ENCODE measurements at places on chromosomes 13 and 19. TPM values are rescaled to one million over a fixed set of nuclear protein-coding genes. Genes with fewer than 3 reads are reported as not detected.
A peak's percentile ranks its signal among the peaks of the same experiment; 100 is the strongest.

DNA sequence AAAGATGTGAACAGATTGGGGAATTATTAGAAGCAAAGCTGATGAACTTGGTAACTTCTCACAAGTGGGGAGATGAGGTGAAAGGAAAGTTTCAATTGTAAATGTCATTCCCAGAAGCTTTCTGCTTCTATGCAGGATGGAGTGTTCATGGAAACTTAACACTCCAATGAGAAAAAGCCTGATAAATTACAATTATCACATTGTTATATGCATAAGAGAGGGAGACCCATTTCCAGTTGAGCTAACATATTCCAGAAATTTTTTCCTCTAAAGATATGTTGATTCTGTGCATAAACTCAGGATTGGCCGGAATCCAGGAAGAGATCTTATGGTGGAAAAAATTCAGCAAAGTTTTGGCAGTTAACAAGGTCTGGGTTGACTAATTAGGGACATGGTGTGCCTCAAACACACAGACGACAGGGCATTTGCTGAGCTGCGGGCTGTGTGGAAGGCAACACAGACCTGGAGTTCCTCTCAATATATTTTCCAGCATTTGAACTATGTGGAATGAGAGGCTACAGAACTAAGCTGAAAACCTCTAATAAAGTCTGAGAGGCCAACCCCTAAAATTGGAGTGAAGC lies 64.9 kb upstream of the FGF14 start:
- no peak for DNase-seq

DNA sequence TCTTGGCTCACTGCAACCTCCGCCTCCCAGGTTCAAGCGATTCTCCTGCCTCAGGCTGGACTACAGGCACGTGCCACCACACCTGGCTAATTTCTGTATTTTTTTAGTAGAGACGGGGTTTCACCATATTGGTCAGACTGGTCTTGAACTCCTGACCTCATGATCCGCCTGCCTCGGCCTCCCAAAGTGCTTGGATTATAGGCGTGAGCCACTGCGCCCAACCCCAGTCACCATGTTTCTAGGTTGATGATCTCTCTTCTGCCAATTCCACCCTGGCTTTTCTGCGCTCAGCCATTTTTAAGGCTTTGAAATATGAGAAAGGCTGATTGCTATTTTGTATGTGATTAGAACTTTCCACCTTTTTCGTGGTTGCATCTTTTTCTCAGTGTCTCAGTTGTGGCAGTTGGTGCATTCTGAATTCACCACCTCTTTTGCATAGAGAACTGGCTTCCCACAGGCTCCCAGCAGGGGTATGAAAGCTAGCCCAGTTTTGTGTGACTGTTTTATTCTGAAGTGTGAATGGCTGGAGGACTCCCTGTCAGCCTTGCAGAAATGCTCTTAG lies 15.5 kb downstream of the CEACAM1 start:
- no peak for DNase-seq

GRCh38 chr13:85288698-85289097 lies 510.5 kb downstream of the SLITRK6 start:
- no peak for DNase-seq

DNA sequence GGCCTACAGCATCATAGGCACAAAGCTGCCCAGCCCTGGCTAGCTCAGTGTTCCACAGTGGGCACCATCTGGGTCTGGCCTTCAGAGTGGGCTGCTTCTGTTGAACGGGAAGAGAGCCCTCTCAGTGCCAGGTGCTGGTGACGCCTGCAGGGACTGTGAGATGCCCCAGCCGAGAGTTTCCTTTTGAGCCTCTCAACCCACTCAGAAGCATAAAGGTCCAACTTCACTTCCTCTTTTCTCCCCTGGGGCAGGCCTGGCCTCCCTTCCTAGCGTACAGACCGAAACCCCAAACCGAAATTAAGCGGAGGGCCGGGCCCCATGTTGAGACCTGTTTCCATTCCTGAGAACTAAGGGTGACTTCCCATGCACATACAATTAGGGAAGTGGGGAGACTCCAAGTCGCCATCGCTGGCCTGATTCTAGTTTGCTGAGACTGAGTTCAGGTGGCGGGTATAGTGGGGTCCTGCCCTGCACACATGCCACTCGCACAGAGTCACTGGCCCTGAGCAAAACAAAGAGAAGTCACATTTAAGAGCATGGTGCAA lies 6.9 kb downstream of the RAB8A start:
- peak; percentile 57 for DNase-seq

GRCh38 chr13:44575741-44576350 lies at the start of gene TSC22D1:
Gene TSC22D1 (minus strand): TSS chr13:44576330. CDS start chr13:44576074, 256 bp downstream.
- DNase-seq: peak; percentile 63

DNA sequence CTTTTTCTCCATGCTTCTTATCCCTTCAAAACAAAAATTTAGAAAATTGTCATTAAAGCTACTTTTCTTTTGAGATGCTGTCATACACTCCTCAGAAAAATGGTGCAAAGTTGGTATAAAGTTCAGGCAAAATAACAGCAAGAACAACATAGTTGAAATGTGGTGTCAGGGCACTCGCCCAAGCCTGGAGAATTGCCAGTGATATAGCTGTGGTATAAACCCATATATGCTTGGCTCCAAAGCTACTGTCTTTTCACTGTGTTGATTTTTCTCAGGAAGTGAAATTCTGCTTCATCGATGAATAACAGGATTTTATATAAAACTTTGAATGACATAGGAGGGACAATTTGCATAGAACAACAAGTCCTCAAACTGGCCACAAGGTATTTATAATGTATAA lies 2532.9 kb downstream of the PCDH9 start:
- DNase-seq: no peak

- no peak for DNase-seq
Observed at GRCh38 chr19:14510311-14511228, 7.6 kb downstream of the DNAJB1 start.

DNA sequence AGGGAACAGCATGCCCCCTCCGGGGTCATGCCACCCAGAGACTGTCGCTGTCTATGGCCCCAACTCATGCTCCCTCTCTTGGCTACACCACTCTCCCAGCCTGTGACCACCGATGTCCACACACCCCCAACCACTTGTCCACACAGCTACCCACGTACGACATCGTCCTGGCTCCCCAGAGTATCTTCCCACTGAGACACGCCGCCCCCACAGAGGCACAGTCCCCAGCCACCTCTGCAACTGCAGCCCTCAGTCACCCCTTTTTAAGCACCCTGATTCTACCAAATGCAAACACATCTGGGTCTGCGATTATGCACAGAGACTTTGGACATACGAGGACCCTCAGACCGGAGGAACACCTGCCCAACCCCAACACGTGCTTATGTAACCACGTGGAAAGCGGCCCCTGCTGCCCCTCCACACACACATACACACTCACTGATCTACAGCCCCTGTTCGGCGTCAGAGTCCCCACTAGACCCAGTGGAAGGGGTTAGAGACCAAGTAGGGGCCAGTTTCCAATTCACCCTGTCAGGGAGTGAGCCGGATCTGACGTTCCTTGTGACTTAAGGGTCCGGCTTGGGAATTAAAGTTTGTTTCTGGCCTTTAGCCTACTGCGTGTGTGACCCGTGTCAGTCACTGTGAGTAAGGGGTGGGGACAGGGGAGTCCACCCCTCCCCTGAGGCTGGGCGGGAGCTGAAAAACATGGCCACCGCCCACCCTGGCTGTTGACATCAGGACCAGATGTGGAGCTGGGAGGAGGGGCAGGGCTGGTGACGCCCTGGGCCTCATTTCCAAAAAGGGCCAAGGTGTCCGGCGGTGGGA lies 11.9 kb upstream of the AXL start:
- DNase-seq: no peak

GRCh38 chr19:48290771-48291488 lies 21.0 kb downstream of the ZNF114 start:
- DNase-seq: peak; percentile 59

DNA sequence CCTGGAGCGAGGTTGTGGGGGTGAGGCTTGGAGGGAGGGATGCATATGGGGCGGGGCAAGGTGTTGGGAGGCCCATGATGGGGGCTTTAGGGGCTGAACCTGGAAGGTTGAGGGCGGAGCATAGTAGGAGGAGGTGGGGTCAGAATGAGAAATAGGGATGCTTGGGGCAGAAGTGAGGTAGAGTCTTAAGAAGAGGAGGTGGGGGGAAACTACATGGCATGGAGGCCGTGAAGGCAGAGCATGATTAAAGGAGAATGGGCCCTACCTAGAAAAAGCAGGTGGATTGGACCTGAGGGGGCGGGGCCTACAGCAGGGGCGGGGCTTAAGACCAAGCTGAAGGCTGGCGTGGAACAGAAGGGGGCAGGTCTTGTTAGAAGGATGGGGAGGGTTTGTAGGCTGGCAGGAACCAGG lies 799 bp downstream of the NR1H2 start:
- peak; percentile 60 for DNase-seq

DNA sequence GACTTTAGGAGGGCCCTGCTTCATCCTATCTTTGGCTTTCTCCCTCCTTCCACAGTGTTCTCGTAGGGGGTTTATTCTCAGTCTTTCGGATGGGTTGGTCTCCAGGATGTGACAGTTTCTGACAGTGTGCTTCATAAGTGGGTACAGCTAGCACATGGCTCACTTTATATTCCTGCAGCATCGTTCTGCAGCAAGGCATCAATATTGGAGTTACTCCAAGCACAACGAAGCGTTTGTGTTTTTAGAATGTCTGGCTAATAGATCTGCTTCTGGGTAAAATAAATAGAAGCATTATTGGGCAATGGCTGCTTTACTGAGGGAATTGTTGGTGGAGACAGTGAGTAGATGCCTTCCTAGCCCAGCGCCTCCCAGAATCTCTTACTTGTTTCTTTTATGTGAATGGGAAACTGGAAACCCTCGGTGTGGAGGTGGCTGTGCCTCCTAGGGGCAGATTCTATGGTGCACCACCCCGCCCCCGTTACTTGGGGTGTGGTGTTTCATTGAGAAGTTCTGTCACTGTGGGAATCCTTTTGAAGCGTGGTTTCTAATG lies 2.0 kb downstream of the FARP1 start:
- no peak for DNase-seq

DNA sequence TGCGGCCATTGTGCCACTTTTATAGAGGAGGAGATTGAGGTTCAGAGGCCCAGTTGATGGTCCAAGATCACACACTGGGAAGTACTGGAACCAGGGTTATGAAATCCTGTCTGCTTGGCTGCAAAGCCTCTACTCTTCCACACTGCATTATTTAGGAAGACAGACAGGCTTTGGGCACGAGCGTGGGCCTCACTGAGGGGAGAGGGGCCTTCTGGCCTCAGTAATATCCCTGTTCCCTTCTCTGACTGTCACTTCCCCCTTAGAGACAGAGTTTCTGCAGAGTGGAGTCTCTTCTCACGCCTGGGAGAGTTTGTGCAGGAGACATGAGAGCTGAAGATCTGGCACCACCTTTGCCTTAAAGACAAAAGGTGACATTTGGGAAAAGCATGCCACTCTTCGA lies 49.0 kb upstream of the PNMA8B start:
- DNase-seq: no peak

DNA sequence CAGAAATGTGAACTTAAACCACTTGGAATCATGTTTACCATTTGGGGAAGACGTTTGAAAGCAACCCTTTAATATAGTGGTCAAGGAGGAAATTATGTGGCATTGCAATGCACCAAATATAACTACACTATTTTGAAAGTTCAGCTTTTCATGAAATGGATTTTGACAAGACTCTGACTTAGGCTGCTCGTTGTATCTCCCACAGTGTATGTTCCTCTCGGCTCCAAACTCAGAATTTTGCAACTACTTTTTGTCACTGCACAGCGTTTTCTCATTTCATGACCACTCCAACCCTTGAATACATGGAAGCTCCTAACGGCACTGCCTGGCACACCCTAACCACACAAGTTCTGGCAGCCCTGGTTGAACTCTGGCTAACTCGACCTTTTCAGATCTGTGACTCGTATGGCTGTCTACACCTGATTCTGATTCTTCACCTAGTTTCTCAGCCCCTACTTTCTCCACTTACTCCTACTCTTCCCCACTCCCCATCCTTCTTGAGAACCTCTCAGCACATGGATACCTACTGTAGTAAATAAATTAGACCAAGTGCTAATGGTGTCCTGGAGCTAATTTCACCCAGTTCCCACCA lies 7.0 kb upstream of the POMP start:
- DNase-seq: no peak

DNA sequence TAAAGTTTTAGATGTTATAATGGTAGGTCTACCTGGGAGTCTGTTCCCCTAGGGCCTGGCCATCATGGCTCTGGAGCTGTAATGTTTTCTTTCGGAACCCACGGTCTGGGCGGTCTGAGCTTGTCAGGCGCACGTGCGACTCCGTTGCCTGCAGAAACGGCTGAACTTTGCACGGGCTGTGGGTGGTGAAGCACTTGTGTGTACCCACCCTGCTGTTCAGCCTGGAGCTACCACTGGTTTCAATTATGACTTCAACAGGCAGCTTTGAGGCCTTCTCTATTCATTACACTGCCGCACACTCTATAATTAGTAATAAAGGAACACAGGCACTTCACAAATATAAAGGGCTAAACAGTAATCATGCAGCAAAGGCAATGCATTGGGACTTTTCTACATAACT lies 6.0 kb downstream of the PCDH8 start:
- DNase-seq: no peak

DNA sequence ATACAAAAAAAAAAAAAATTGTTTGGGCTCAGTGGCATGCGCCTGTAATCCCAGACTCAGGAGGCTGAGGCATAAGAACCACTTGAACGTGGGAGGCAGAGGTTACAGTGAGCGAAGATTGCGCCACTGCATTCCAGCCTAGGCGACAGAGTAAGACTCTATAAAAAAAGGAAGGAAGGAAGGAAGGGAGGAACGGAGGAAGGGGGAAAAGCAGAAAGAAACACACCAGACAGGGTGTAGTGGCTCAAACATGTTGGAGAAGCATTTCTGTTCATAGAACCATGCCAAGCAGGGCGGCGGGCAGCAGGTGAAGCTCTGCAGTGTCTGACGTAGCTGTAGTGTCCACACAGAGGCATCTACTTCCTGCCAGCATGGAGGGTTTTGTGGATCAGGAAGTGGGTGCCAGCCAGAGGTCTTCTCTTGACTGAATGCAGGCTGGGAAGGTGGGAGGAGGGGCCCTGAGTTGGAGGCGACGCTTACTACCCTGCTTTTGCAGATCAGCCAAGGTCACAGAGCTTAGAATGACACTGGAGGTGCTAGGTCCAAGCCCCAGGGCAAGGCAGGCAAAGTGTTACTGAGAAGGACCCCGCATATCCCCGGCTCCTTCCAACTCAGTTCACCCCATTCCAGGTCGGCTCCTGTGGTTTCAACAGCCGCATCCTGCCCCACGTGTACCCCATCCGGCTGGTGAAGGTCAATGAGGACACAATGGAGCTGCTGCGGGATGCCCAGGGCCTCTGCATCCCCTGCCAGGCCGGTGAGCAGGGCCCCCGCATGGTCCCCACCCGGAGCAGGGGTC lies 11.6 kb upstream of the PGLS start:
- DNase-seq: no peak

HIF3A gene
- total RNA-seq: not detected

CASP14 gene
- not detected for total RNA-seq

SYT5 gene
- not detected for total RNA-seq

ATP8B3 gene
- 23.3 TPM for total RNA-seq

TSSK6 gene
- total RNA-seq: 5.3 TPM

MTUS2 gene
- total RNA-seq: not detected

LRCH1 gene
- total RNA-seq: 17.1 TPM
